CD4-positive, alpha-beta T cell treated with Interleukin-1 beta for 1 hour (primary cell): ENCODE measurements at places on chromosomes 1 and 21.

DNA sequence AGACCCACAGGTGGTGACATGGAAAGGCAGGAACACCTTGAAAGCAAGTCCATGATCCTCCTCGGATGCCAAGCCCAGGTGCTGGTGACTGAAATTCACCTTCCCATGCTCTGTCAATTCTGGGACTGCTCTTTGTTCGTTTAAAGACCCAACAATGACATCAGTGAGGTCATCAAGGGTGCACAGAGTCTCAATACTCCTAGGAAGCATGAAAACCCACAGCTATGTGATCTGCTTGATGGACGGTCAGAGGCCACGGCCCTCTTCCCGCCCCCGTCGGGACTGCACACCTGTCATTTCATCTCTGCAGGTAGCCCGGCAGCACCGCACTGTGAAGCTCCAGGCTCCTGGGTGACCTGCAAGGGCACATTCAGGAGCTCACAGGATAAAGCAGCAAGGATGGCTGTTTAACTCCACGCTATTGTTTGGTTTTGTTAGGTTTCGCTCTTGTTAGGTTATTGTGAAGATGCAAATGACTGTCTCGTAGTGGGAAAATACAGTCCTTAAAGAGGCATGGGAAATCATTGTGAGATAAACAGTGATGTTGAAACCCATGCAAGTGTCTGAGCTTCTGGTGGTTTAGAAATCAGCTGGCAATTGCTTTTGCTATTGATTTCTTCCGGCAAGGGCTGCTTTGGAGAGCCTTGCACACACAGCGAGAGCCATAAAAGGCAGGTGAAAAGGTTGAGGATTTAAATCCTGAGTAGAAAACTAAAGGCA, 124.8 kb upstream of the AJAP1 start:
- DNase-seq: no peak

- DNase-seq: no peak
These were observed 114.6 kb upstream of the KIAA0040 start for GRCh38 chr1:175307160-175307559.

DNA sequence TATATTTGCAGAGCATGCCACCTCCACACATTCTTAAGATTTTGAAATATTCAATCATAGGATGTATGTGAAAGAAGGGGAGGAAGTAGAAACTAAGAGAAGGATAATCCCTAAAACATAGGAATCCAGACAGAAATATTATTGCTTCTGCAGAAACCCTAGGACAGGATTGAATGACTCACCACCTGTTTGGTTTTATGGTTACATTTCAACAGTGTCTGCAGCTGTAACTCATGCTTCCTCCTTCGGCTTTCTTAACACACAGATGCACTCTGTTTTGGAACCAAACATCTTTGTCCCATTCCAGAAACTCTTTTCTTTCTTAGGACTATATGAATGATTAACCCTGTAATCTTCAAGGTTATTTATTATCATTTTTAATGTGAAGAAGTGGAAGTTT, 20.7 kb downstream of the RGS7 start:
- DNase-seq: no peak

DNA sequence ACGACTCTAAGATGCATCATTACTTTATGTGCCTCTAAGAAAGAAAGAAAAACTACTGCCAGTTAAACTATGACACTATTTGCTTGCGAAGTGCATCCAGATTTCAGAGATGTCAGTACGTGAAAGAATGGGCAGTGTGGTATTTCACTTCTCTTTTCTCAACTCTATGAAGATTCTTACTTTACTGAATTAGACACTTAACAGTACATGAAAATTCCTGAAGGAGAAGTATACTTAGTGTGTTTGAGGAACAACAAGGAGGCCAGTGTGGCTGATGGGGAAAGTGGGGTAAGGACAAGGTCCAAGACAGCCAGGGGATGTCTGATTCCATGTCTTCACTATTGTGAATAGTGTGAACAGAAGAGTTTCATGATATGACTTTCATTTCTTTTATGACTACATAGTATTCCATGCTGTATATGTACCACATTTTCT, 53.9 kb upstream of the HSD17B7 start:
- no peak for DNase-seq

GRCh38 chr1:223525957-223526356, 132.7 kb downstream of the CCDC185 start:
- DNase-seq: no peak

- no peak for DNase-seq
These were observed 25.6 kb downstream of the AK2 start for GRCh38 chr1:33010932-33011731.

GRCh38 chr1:119984771-119985170, 84.7 kb downstream of the NOTCH2 start:
- DNase-seq: no peak

- no peak for DNase-seq
These were observed 8.9 kb downstream of the SIPA1L2 start for GRCh38 chr1:232621050-232621449.

DNA sequence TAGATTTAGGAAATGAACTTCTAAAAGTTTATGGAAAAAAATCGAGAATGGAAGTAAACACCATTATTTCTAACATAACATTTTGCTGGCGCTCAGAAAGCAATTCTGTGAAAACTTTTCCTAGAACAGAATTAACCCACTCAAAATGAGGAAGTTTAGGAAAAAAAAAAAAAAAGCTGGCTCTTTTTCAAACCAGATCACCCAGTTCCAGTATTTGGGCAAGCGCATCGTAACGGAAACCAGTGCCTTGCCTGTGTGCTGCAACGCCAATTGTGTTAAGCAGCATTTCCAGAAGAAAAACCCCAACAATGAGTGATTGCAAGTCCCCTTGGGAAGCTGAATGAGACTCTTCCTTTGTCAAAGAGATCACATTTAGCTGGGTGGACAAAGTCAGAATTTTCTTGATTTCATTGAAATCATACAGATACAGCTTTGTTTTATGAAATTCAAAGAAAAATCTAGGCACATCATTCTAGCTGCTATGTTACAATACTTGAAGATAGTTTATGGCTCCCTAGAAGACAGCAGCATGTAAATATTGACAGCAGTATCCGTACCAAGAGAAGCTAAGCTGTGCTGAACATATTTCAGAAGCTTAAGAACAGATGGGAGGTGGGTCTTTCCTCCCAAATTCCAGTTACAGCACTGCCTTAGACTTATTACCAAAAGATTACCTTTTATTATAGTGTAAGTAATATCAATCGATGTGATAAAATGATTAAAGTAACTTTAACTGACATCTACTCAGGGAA, 113.4 kb downstream of the ERG start:
- no peak for DNase-seq

GRCh38 chr1:8274352-8274751, 43.6 kb upstream of the SLC45A1 start:
- no peak for DNase-seq
